ENCODE measurements at places on chromosomes 11 and 22.

DNA sequence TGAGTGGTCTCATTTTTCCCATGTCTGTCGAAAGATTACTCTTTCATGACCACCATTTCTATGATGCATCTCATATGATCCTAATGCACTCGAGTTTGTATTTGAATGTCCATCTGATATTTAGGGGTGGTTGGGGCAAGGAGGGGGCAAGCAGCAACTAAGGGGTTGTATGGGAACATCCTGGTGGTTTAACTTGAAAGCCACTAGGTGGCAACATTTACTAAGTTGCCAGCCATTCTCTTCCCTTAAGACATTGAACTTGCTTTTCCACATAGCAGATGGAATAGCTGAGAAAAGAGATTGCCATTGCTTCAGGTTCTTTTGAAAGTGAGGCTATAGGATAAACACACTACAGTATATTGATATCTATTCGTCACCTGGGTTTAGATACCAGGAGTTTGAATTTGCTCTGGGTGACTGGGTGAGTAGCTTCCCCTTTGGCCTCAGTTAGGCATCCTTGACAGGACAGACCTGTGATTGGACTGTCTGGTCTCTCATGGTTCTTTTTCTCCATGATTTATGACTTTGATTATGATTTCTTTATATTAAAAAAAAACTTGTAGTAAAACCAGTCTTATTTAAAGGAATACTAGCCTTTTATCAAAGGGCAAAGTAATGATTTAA, 32.4 kb downstream of the NF2 start:
- peak; percentile 9 for DNase-seq

DNA sequence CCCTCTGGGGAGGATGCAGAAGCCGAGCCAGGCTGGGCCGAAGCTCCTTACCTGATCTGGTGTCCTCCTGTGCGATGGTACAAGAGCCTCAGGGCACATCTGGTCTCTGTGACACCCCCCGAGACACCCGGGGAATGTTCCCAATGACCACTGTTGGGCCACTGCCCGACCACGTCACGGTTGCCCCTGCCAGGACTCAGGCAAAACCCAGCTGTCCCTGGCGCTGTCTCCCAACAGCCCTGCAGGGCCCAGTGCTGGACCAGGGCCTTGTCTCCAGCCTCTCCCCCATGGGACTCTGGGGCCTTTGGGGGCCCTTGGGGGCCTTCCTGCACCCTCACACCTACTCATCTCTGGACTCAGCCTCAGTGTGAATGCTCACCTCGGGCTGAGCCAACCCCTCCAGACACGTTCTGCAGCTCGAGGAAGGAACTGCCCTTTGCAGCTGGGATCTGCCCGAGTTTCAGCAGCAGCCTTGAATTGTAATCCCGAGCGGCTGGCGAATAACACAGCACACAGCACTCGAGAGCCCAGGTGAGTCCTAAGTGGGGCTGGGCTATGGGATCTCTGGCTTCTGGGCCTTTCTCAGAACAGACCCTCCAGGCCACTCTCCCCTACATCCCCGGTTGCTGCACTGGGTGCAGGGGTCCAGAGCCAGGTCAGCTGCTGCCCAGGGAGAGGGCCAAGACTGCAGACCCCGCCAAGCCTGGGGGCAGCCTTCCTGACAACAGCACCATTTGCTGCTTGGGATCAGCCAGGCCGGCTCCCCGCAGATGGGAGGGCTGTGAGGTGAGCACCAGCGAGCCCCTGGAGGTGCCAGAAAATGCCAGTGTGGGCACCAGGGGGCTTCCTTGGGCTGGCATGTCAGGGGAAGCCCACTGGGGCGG, 39.8 kb downstream of the RTN4R start:
- no peak for DNase-seq

- DNase-seq = peak; percentile 28
These were observed 183.5 kb upstream of the SORL1-AS1 start for GRCh38 chr11:121636081-121636799.

- DNase-seq = no peak
These were observed 8.1 kb downstream of the WNT7B start for GRCh38 chr22:45968751-45969413.

- no peak for DNase-seq
These were observed 13.1 kb downstream of the TAF1D start for GRCh38 chr11:93727985-93728791.

GRCh38 chr22:48254311-48254873, 1491.9 kb downstream of the TBC1D22A start:
- peak; percentile 84 for DNase-seq

DNA sequence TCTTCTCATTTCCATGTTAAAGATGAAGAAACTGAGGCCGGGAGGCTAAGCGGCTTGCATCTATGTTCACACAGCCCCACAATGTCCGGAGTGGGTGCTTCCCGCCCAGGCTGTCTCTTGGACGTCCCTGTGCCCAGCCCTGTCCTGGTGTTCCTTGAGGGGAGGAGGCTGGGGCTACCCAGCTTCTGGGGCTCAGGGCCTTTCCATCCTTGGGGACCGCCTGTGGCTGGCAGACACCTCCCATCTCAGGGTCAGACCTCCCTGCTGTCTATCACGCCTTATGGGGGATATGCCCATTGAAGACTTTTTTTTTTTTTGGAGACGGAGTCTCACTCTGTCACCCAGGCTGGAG, 95.5 kb downstream of the WNT7B start:
- DNase-seq = no peak

DNA sequence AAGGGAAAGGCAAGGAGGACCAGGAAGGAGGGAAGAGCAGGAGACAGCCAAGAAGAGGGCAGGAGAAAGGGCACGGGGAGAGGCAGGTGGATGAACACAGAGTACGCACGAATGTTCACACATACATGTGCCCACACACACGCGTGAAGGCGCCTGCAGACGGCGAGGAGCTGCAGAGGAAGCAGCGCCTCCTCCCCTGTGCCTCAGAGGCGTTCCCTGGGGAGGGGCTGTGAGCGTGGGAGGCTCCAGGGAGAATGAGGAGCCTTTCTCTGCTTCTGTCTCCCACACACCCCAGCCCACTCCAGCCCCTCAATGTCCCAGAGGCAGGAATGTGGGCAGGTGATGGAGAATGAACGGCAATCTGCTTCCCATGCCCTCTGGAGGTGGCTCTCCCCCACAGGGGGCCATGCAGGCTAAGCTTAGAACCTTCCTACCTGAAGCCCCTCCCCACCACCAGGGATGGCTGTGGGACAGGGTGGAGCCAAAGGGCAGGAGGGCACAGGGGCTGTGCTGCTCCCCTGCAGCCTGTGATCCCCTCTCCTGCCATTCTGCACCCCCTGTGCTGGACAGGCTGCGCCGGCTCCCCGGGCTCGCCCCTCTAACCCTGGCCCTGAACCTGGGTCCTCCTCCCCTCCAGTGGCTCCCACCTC, 25.3 kb downstream of the PPM1F start:
- no peak for DNase-seq

DNA sequence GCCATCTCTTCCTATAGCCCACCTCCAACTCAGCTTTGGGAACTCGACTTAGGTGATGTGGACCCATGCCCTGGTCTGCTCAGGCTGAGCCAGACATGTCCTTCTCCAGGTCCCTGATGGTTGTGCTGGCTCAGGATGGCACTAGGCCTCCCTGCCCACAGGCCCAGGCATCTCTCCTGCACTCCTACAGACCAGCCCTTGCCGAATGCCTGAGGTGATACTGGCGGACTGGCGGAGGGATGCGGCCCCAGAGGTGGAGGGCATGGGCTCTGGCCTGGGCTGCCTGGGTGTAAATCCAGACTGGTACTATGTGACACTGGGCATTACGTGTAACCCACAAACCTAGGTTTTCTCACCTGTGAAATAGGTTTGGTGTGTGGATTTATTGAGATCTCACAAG, 352.8 kb downstream of the SHANK2 start:
- DNase-seq = no peak

GRCh38 chr11:118918686-118919280, 6.9 kb downstream of the BCL9L start:
- no peak for DNase-seq

- DNase-seq = no peak
These were observed 139.2 kb downstream of the LRRC4C start for GRCh38 chr11:41320238-41320637.

DNA sequence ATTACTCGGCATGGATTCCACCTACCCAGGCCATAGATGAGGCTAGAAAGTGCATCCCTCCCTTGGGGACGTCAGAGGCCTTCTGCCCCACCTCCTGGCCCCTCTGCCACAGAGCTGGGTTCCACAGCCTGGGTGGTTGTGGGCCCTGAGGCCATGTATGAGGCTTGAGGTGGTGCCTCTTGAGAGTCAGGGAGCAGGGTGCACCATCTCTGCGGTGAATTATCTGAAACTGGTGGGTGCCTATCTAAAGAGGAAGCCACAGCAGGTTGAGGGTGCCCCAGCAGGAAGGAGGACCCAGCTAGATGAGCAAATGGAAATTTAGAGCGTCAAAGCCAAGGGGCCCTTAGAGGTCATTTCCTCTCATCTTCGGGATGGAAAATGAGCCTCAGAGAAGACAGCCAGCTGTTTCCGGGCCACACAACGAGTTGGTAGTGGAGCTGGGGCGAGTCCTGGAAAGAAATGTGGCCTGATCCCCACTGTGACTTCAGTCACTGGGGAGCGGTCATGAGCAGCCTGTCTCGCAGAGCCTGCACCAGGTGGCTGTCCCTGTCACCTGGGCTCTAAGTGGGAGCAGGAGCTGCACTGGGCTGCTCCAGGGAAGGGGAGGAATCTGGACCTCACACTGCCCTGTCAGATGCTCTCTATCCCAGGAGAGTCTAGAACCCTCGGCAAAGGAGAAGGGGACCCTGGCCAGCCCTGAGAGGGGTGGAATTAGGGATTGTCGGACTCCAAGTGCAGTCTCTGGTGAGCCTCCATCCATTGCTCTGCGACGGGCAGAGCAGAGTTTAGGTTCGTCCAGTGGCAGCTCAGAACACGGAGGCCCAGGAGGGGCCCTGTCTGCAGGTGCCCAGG, 7.3 kb downstream of the ADORA2A start:
- no peak for DNase-seq

- no peak for DNase-seq
These were observed 3.9 kb downstream of the MYEOV start for GRCh38 chr11:69297787-69298266.

- DNase-seq = no peak
These were observed 36.6 kb upstream of the CREB3L1 start for GRCh38 chr11:46240861-46241260.

- no peak for DNase-seq
These were observed 9.7 kb upstream of the GRK2 start for GRCh38 chr11:67256477-67257135.

- peak; percentile 68 for DNase-seq
These were observed 663 bp upstream of the LARGE2 start for GRCh38 chr11:45921561-45922424.

- peak; percentile 93 for DNase-seq
These were observed 32.6 kb downstream of the RCOR2 start for GRCh38 chr11:63884196-63884932.

- DNase-seq = no peak
These were observed 59.8 kb upstream of the LRRC55 start for GRCh38 chr11:57121996-57122395.

DNA sequence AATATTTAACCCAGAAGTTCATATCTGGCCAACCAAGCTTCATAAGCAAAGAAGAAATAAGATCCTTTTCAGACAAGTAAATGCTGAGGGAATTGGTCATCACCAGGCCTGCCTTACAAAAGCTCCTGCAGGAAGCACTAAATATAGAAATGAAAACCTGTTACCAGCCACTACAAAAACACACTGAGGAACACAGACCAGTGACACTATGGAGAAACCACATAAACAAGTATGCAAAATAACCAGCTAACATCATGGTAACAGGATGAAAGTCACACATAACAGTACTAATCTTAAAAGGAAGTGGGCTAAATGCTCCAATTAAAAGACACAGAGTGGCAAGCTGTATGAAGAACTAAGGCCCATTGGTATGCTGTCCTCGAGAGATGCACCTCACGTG, 311.4 kb downstream of the DYNC2H1 start:
- no peak for DNase-seq

DNA sequence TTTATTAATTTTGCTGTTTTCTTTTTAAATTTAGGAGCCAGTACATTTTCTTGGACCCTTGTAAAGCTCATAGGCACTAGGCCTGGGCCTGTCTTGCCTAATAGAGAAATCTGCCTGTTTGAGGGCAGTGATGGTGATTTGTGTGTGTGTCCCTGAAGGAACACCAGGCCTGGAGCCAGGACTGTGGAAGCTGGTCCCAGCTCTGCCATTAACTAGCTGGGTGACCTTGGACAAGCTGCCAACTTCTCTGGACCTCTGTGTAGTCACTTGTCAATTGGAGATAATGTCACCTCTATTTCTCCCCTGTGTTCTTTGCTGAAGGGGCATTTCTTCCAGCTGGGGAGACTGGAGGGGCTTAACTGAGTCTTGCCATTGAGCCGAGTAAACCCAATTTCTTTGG, 16.0 kb upstream of the FTH1 start:
- DNase-seq = no peak

All from DMS79 (cell line).